ENCODE measurements at places on chromosomes 3 and 15. TPM values are rescaled to one million over a fixed set of nuclear protein-coding genes. Genes with fewer than 3 reads are reported as not detected.

DNA sequence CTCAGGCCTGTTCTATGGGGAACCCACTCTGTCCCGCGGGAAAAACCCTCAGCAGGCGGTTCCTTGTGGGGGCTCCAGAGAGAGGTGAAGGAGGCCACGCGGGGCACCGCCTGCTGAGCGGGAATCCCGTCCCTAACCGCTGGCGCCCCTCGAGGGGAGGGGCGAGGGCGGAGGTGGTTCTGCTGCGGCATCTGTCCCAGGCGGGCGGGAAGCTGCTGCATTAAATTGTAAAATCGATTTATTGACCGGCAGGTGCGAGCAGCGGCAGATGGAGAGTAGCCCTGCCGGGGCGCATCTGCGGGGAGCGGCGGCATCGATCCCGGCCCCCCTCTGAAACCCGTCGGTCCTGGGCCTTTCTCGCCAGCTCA, 3.7 kb upstream of the DLL4 start:
- no peak for DNase-seq

DNA sequence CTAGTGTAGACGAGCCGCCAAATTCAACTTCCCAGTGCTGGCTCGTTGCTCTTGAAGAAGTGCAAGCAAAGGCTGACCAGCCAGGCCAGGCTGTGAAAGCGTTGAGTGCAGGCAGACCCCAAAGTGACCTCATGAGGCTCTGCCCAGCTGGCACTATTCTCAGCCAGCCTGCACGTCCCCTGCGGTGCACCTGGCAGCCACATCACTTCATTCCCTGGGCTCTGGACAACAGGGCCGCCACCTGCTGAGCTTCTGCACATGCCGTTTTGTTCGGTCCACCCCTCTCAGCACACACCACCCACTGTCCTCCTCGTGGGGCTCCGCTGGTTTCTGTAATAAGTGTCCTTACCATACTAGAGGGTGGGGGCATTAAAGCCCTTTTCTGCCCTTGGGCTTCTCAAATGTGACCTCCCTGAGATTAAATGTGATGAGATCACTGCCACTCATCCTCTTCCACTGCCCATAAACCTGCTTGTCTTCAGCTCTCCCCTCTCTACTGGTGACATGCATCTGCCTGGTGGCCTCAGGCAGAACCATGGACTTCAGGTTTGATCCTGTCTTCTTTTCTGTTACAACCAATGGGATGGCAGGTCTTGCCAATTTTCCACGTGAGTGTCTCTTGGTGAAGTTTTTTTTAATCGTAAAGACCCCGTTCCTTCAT, 6.1 kb downstream of the RASGRF1 start:
- no peak for DNase-seq

- no peak for DNase-seq
Measured at GRCh38 chr15:88802991-88803240, 320 bp upstream of the ACAN start.

DNA sequence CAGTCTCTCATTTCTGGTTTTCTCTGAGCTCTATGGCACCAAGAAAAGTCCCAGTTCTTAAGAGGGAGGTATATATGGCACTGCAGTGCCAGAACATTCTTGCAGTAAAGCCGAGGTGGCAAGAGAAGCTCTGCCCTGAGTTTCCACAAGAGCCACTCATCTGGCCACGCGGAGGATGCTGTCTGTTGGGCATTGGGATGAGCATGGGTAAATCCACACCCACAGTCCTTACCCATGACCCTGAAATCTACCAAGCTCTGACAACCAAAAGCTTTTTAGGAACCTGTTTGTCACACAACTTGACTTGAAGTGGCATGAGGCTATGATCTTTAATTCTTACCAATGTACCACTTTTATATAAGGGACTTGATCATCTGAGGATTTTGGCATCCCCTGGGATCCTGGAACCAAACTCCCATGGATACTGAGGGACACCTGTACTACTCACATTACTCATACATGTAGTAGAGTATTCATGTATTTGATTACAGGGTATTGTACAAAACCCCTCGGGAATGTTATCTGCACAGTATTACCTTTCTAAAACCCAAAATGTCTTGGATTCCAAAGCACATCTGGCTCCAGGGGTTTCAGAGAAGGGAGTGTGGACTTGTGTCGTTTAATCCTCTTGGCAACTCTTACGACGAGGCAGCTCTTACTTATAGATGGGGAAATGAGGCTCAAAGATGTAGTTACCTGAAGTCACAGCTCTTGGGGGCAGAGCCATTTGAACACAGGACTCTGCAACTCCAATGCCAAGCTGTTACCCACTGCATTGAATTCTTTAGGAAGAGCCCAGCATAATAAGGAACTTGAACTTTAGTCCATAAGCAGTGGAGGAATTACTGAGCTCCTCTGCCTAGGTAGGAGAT, 8.8 kb downstream of the RPL32 start:
- DNase-seq = no peak

- DNase-seq = peak; percentile 93
Measured at GRCh38 chr3:130893376-130894129, at the start of gene ATP2C1. ATP2C1 (plus strand) TSS chr3:130894084; CDS start chr3:130894770, 686 bp downstream.

DNA sequence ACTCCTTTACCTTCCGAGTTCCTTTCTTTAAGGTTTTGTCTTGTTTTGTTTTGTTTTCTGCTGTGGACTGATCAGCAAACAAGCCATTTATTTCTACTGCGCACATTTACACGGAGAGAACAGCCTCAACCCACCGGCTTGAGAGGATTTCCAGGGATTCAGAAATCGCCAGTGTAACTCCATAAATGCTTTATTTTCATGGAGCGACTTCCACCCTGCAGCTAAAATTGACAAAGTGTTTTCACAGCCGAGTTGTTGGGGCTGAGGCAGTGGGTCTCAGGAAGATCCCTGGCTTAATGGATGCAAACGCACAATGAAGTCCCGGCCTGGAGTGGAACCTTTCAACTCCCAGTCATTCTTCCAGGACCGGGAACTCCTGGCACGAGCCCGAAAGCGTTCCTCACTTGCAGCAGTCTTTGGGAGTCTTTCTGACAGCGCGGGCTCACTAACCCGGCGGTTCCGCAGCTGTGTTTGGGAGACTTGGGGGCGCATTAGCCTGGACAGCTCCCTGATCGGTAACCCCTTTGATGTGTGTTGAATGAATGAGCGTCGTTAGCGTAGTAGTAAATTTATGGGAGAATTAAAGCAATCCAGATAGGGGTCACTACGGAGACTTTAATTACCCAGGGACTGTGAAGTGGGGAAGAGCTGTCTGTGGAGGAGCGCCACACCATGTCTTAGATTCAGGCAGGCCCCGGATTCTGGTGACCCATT, 785 bp upstream of the MYRIP start:
- peak; percentile 44 for DNase-seq

DNA sequence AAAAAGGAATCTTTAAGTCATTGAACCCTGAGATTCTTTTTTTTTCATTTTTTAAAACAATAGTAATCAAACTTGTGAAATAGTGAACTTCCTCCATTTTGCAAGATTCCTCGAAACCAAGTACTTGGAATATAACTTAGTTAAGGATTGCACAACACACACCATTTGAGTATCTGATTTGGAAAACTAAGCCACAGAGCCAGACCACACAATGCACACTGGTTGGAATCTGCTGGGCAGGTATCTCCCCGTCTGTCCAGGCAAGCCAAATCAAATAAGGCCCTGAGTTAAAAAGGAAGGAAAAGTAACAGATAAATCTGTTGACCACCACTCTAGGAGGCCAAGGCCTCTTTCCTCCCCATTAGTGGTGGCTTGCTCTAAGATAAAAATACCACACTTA, 177.5 kb upstream of the ICE2 start:
- no peak for DNase-seq

- DNase-seq = peak; percentile 16
Measured at GRCh38 chr15:96088650-96089049, 241.8 kb upstream of the NR2F2 start.

DNA sequence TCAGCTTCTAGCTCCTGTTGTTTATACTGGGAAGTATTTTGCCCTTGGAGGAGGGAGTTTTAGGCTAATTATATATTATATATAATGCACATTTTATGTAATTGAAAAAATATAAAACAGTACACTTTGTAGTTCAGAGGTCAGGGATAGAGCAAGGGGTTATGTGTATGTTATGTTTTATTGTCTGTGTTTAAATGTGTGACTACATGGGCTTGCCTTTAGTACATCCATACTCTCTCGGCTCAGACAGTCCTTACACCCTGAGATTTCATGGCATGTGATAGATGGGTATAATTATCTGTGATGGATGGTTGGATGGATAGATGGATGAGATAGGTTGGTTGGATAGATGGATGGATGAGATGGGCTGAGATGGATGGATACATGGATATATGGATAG, 17.4 kb upstream of the ST3GAL6 start:
- no peak for DNase-seq

GRCh38 chr3:41029356-41029755, 169.9 kb upstream of the CTNNB1 start:
- DNase-seq = no peak

DNA sequence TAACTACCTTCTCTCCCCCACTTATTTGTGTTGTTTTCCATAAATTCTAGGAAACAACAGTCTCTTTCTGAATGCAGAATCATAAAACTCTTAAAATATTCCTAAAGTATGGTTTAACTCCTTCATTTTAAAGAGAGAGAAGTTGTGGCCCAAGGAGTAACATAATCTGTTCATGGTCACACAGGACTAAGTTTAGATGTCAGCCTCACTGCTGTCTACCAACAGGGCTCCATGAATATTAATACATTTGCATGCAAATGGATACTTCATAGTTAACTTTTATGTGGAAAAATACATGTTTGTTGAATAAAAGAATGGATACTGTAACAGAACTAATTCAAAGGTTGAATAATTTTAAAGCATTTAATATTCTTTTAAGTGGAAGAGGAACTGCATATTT, 18.5 kb upstream of the IL1RAP start:
- no peak for DNase-seq

GRCh38 chr3:37537914-37538691, 323.6 kb upstream of the CTDSPL start:
- peak; percentile 45 for DNase-seq

GRCh38 chr15:42724276-42724675, 12.7 kb downstream of the CDAN1 start:
- no peak for DNase-seq

GRCh38 chr15:67884514-67885174, 44.8 kb upstream of the RNU6-1 start:
- peak; percentile 89 for DNase-seq

GRCh38 chr15:69668963-69669362, 216.3 kb downstream of the RPLP1 start:
- no peak for DNase-seq

Gene AQP9
- not detected for total RNA-seq

Gene IMPG2
- 0.04 TPM for total RNA-seq

Gene BFSP2
- not detected for total RNA-seq

Gene GOLGB1
- total RNA-seq = 9.0 TPM

Gene EEFSEC
- total RNA-seq = 8.1 TPM

Gene SCN5A
- total RNA-seq = 8.1 TPM

Gene SLC4A7
- total RNA-seq = 61.1 TPM

Gene AADACL2
- total RNA-seq = not detected

Gene PLCH1
- total RNA-seq = 5.2 TPM

Gene DGKG
- total RNA-seq = 0.37 TPM

Data from H7 (cell line).